ENCODE measurements at places on chromosomes 4 and X.

DNA sequence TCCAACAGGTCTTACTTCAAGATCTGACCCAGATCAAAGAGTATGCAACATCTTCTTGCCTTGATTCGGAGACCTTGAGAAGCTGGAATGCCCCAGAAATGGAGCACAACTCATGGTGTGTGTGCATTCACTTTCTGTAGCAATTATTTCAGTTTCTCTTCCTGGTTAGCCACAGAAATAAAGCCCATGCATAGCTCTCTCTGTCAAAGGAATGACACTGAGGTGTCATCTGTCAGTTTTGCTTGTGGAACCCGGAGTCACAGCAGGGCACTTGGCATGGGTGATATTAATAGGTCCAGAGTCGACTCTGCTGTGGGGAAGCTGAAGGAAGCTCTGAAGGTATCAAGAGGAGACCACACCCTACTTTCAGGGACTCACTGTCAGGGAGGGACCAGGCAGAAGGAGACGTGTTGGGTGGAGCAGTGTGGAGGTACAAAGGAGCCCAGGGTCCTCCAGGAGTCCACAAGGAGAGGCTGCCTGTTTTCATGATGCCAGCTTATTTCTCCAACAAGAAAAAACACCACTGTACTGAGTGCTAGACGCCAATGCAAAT is 10.7 kb downstream of the CLNK start:
- H3K36me3 ChIP-seq, result peaks cover 11% of the 10 kb centered on the region
- peaks cover 55% of the 10 kb centered on the region for H3K4me1 ChIP-seq
- peak; percentile 13 for DNase-seq
- H3K27ac ChIP-seq, result peak overlapping the region; percentile 77

- H3K4me3 ChIP-seq, result no peak overlapping the region
- H3K27me3 ChIP-seq, result no peaks in the 10 kb centered on the region
- DNase-seq, result no peak
- H3K4me1 ChIP-seq, result peaks cover 4% of the 10 kb centered on the region
- no peaks in the 10 kb centered on the region for H3K36me3 ChIP-seq
Measured at GRCh38 chrX:123779908-123780396, 47.1 kb upstream of the THOC2 start.

DNA sequence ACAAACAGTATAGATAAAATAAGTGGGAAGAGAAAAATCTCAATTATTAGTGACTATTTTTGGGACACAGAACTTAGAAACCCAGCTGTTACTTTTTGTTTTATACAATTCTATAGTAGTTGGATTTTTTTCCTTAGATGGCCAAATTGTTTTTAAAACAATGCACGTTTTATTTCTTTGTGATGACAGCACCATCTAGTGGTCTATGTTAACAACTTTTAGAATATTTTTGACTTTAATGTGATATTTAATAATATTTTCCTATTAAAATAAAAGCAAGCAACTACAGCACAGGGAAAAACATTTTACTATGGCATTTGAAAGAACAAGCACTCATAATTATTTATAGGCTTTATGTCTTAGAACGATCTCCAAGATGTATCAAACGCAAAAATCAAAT is 5.6 kb upstream of the SMIM31 start:
- H3K4me1 ChIP-seq, result no peaks in the 10 kb centered on the region
- no peak overlapping the region for H3K27ac ChIP-seq
- H3K36me3 ChIP-seq, result no peaks in the 10 kb centered on the region
- no peaks in the 10 kb centered on the region for H3K27me3 ChIP-seq
- no peak overlapping the region for H3K4me3 ChIP-seq
- DNase-seq, result no peak

DNA sequence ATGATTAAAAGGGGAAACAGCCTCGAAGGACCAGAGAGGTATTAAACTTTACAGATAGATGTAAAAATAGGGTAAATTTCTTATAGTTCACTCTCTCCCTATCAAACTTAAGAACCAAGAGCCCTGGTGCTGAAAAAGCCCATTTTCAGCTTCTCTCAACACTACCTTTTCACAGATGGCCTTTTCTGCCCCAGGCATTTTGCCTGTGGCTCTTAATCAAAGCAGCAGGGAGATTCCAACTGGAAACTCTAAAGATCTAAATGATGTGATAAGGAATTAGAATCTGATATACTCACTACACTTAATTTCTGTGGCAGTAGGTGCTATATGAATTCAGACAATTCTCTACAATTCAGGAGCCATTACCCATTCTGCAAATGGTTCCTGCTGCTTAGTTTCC is 60.0 kb downstream of the AMMECR1 start:
- DNase-seq, result no peak
- peaks cover 6% of the 10 kb centered on the region for H3K36me3 ChIP-seq
- no peaks in the 10 kb centered on the region for H3K27me3 ChIP-seq
- H3K4me1 ChIP-seq, result peaks cover 4% of the 10 kb centered on the region
- H3K4me3 ChIP-seq, result no peak overlapping the region

GRCh38 chr4:91846233-91846632 is 457.5 kb upstream of the GRID2 start:
- no peaks in the 10 kb centered on the region for H3K27me3 ChIP-seq
- H3K4me1 ChIP-seq, result no peaks in the 10 kb centered on the region
- no peaks in the 10 kb centered on the region for H3K36me3 ChIP-seq
- no peak overlapping the region for H3K27ac ChIP-seq
- DNase-seq, result no peak
- no peak overlapping the region for H3K4me3 ChIP-seq

- peaks cover 22% of the 10 kb centered on the region for H3K27me3 ChIP-seq
- H3K27ac ChIP-seq, result no peak overlapping the region
- no peak for DNase-seq
- no peaks in the 10 kb centered on the region for H3K4me1 ChIP-seq
- no peaks in the 10 kb centered on the region for H3K36me3 ChIP-seq
Measured at GRCh38 chr4:121737846-121738554, 27.0 kb downstream of the SMIM43 start.

- H3K27me3 ChIP-seq, result peaks cover 34% of the 10 kb centered on the region
- peaks cover 11% of the 10 kb centered on the region for H3K4me1 ChIP-seq
- DNase-seq, result no peak
- no peak overlapping the region for H3K27ac ChIP-seq
- no peaks in the 10 kb centered on the region for H3K36me3 ChIP-seq
- H3K4me3 ChIP-seq, result no peak overlapping the region
Measured at GRCh38 chr4:56293121-56293520, 94.2 kb downstream of the AASDH start.

DNA sequence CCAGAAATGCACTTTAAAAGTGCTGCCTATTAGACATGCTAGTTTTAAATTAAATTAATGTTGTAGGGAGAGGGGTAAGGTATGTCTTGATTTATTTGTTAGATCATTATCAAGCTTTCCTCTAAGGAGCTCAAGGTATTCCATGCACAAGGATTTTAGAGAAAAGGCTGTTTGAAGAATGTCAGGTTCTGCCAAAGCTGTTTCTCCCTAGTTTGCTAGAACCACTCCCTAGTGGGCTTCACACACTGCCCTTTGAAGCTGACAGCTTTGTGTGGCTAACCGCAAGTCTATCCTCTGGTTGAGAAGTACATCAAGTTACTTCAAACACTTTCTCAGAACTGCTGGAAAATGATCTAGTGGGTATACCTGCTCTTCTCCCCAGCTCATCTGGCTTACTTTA is 32.3 kb downstream of the RASL11B start:
- H3K4me3 ChIP-seq, result no peak overlapping the region
- DNase-seq, result no peak
- no peak overlapping the region for H3K27ac ChIP-seq

- H3K27ac ChIP-seq, result no peak overlapping the region
- H3K4me1 ChIP-seq, result no peaks in the 10 kb centered on the region
- H3K27me3 ChIP-seq, result peaks cover 6% of the 10 kb centered on the region
- no peak for DNase-seq
- H3K36me3 ChIP-seq, result no peaks in the 10 kb centered on the region
Measured at GRCh38 chr4:15888515-15888914, 50.0 kb downstream of the FGFBP1 start.

GRCh38 chrX:127732709-127733108 is 319.5 kb downstream of the ACTRT1 start:
- no peak overlapping the region for H3K27ac ChIP-seq
- no peaks in the 10 kb centered on the region for H3K36me3 ChIP-seq
- no peak overlapping the region for H3K4me3 ChIP-seq
- H3K27me3 ChIP-seq, result no peaks in the 10 kb centered on the region
- no peak for DNase-seq

DNA sequence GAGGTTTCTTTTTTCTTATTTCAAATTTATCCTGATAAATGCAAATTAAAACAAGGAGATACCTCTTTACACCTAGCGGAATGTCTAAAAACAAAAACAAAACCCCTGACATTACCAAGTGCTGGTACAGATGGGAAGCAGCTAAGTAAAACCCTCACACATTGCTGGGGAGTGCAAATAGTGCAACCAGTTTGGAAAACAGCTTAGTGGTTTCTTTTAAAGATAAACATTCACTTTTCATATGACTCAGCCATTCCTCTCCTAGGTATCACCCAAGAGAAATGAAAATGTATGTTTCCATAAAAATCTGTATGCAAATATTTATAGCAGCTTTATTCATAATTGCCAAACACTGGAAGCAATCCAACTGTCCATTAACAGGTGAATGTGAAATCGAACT is 84.1 kb upstream of the HELT start:
- no peak overlapping the region for H3K4me3 ChIP-seq
- peaks cover 5% of the 10 kb centered on the region for H3K4me1 ChIP-seq
- DNase-seq, result no peak
- no peaks in the 10 kb centered on the region for H3K36me3 ChIP-seq
- H3K27ac ChIP-seq, result no peak overlapping the region
- H3K27me3 ChIP-seq, result peaks cover 6% of the 10 kb centered on the region

DNA sequence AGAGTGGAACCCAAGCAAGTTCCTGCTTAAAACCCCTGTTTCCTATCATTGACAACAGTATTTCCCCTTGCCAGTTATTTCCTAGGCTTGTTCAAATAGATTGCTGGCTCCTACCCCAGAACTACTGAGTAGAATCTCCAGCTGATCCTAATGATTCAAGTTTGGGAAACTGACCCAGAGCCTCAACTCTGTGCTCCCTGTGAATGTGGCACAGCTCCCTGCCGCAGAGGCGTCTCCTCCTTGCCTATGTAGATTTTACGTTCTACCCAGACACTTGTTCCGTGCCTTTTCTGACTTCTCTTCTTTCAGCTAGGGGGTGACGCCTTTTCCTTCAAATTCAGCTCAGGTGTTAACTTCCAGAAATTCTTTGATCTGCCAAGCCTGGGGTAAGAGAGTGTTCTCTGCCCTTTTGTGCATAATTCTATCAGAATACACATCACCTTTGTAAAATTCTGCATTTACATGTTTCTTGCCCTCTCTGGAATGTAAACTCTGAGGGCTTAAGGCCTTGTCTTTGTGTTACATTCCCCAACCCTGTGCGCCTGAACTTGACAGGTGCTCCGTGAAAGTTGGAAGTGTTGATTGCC is 4.4 kb downstream of the LSM6 start:
- peaks cover 38% of the 10 kb centered on the region for H3K4me1 ChIP-seq
- no peaks in the 10 kb centered on the region for H3K27me3 ChIP-seq
- no peak for DNase-seq
- H3K36me3 ChIP-seq, result peaks cover 10% of the 10 kb centered on the region
- no peak overlapping the region for H3K4me3 ChIP-seq

GRCh38 chrX:15512401-15512965 is 11.9 kb downstream of the BMX start:
- no peak for DNase-seq
- H3K27ac ChIP-seq, result no peak overlapping the region
- peaks cover 5% of the 10 kb centered on the region for H3K27me3 ChIP-seq
- no peaks in the 10 kb centered on the region for H3K36me3 ChIP-seq
- H3K4me1 ChIP-seq, result no peaks in the 10 kb centered on the region

- no peaks in the 10 kb centered on the region for H3K36me3 ChIP-seq
- no peak overlapping the region for H3K4me3 ChIP-seq
- H3K27ac ChIP-seq, result no peak overlapping the region
- no peaks in the 10 kb centered on the region for H3K27me3 ChIP-seq
- H3K4me1 ChIP-seq, result no peaks in the 10 kb centered on the region
- no peak for DNase-seq
Measured at GRCh38 chrX:87299563-87300160, 217.9 kb upstream of the KLHL4 start.

- H3K4me1 ChIP-seq, result no peaks in the 10 kb centered on the region
- H3K27me3 ChIP-seq, result peaks cover 6% of the 10 kb centered on the region
- no peaks in the 10 kb centered on the region for H3K36me3 ChIP-seq
- H3K27ac ChIP-seq, result no peak overlapping the region
- no peak overlapping the region for H3K4me3 ChIP-seq
Measured at GRCh38 chr4:155705664-155706063, 39.0 kb downstream of the GUCY1A1 start.

Measured in T-helper 2 cell treated with Interferon-gamma antibody and Interleukin-4, amounts not matched to agents 5 μg/mL and 100 μg/mL, for 36 hours (primary cell).